Fibroblast of mammary gland (primary cell): ENCODE measurements at places on chromosomes 1 and 21.

- peak; percentile 89 for DNase-seq
Observed at GRCh38 chr1:221458447-221459156, 283.3 kb downstream of the DUSP10 start.

DNA sequence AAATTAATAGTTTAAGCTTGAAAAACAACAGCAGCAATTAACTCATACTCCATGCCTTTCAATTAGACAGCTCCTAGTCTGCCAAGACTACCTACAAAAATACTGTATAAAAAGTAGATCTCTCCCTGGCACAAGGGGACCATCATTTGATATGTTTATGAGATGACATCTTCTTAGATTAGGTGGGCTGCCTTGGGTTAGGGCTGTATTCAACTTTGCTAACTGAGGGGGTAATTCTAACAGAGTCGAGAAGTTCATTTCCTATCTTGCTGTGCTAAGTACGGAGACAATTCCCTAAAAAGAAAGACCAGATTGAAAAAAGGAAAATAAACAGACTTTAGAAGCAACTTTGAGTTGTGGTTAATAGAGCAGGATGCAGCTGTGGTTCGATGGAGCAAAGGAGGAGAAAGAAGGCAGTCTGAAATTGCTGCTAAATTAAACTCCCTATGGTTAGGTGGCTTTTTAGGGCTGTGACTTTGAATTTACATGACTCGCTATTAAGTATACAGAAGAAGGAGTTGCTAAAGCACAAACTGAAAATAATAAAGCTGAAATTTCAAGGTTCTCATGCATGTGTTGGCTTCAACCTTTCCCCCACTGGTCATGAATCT lies 75.4 kb downstream of the CDC7 start:
- no peak for DNase-seq

DNA sequence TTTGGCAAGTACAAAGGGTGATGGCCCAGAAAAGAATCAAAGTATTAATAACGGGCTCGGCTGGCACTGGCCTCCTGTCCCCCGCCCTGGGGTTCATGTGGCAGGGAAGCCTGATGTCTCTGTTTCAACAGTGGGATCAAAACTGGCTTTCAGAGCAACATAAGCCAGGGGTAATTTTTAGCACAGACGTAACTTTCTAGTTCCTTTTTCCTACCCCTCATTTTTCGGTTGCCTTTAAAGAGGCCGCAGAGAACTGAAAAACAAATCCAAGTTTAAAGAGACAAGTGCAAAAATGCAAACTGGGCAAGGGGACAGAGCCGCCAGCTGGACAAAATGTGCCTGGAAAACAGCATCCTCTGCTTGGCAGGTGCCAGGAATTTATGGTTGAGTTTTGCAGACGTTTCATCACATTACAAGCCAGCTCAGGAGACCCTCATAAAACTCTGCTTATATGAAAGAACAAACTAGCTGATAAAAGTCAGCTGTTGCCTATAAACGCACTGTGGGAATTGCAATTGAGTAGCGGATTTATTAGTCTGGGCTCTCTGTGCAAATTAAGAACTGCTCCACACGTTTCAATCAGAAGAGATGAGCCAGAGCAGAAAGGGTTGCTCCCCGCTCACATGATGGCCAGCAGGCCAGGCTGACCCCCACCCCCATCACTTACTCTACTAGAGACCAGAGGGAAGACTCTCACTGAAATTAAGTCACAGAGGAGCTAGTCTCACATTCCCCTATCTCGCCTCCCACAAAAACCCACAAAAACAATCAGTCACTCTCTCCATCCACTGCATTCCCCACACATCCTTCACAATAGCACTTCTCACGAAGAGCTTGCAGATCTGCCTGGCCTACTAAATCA lies 15.8 kb upstream of the CDCA8 start:
- DNase-seq = no peak

DNA sequence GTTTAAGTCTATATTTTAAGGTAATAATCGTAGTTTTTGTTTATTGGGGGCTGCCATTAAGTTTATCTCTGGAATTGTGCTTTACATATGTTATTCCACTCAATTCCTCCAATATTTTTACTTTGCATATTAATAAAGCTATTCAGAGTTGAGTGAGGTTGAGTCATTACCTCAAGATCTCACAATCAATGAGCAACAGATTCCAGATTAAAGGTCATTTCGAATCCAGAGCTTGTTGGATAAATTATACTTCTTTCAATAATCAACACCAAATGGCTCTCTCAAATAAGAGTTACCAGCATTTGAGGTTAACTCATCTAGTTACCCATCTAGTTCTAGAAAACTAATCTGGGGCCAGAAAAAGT lies 16.7 kb downstream of the RGS4 start:
- peak; percentile 87 for DNase-seq

- peak; percentile 99 for DNase-seq
Observed at GRCh38 chr1:177256153-177257075, 85.7 kb downstream of the BRINP2 start.

DNA sequence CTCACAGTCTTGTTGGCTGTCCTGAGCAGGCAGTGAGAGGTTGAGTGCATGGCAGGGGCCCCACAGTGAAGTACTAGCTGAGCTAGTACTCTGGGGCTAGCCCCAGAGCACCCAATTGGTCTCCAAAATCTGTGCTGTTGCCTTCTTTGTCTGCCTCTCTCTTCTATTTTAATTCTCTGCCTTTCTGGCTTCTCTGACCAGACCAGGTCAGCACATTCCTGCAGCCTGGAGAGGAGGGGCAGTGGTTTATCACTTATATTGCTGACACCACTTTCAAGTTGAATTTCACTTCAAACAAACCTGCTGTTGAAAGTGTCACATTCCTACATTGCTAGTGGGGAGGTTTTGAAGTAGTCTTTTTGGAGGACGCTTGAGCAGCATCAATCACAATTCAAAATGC lies 628.7 kb downstream of the PTPRU start:
- DNase-seq = no peak

DNA sequence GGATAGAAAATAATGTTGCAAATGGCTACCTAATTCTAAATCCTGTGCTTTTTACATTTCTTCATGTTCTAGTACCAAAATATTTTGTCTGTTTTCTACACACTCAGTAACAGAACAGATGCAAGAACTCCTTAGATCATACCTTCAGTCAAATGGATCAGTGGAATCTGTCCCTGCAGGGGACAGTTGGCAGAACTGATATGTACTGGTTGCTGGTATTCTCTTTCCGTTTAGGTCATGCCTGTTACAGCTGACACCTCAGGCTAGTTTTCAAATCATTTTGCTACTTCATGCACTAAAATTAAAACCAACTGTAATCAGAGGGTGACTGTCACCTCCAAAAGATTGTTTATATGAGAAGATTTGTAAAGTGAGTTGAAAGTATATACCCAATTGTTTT lies 109.2 kb downstream of the TNNI3K start:
- no peak for DNase-seq

DNA sequence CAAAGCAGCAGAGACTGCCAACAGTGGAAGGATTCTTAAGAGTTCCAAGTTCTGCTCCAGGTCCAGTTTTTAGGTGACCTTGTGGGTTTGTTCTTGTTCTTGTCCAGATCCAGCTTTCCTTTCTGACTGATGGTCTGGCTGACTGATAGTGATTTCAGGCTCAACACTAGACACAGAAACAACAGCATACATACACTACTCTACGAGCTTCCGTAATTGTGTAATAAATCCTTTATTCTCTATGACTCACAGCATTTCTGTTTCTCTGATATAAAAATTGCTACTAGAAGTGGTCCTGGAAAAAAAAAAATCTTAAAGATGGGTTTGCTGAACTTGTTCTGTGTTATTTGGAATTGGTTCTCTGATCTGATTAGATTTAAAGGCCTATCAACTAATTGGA lies 62.2 kb upstream of the PTCH2 start:
- peak; percentile 53 for DNase-seq

DNA sequence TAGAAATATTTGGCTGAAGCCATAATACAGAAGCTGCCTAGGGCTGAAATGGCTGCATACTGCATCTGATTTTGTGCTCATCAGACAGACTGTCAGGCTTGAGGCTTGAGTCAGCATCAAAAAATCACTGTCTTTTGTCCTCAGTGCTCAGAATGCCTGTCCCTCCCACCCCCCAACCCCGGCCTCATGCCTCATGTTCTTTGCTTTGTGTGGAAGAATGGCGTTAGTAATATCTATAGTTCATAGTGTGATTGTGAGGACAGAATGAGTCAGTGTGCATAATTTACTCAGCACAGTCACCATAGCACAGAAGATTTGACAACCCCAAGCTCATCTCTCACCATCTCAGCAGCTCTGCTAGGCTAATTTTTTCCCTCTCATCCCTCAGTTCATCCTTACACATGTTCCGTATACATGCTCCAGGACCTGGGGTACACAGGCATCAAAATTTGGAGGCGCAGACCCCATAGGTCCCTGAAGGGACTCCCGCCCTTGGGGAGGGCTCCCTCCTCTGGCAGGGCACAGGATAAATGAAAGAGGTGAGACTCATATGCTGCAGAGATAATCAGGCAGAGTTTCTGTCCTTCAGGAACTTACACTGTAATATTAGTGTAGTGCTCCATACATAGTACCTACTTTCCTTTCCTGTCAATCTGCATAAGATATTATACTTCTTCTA lies 159.1 kb upstream of the C8B start:
- DNase-seq = peak; percentile 64

- peak; percentile 53 for DNase-seq
Observed at GRCh38 chr1:6358757-6359201, 34.8 kb downstream of the ACOT7 start.

GRCh38 chr21:36701756-36702621 lies 3.1 kb downstream of the SIM2 start:
- DNase-seq = no peak

DNA sequence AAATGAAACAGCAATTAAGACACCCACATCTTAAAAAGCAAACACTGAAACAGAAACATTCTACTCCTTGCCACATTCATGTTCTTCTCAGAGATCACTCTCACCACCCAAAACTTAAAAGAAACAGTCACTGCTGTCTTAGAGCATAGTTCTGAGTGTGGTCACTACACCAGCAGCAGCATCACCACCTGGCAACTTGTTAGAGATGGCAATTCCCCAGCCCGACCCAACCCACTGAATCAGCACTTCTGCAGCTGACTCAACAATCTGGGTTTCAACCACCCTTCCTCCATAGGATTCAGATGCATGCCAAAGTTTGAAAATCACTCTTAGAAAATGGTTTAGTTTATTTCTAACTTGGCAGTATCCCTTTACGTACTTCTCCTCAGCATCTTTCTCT lies 126.1 kb downstream of the CDC42BPA start:
- DNase-seq = peak; percentile 98

GRCh38 chr1:31289021-31289420 lies 7.6 kb downstream of the SNRNP40 start:
- no peak for DNase-seq

DNA sequence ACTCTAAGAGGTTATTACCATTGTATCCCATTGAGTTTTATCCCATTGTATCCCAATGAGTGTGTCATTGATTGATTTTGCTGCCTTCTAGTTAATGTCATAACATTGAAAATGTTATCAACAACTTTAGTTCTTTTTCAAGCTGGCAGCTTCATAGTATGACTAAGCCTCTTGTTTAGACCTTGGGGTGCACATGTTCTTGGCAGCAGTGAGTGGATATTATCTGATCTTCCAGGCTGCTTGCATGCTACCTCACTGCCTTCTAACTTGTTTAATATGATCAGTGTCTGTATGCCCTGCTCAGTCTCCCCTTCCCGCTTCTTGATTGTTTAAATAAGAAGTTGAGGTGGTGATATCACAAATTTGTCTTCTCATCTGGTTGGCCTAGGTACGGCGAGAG lies 24.6 kb downstream of the NTPCR start:
- peak; percentile 43 for DNase-seq

GRCh38 chr1:33137800-33138199 lies 44.0 kb downstream of the TRIM62 start:
- peak; percentile 26 for DNase-seq

GRCh38 chr1:165623624-165624023 lies 7.4 kb upstream of the MGST3 start:
- no peak for DNase-seq

DNA sequence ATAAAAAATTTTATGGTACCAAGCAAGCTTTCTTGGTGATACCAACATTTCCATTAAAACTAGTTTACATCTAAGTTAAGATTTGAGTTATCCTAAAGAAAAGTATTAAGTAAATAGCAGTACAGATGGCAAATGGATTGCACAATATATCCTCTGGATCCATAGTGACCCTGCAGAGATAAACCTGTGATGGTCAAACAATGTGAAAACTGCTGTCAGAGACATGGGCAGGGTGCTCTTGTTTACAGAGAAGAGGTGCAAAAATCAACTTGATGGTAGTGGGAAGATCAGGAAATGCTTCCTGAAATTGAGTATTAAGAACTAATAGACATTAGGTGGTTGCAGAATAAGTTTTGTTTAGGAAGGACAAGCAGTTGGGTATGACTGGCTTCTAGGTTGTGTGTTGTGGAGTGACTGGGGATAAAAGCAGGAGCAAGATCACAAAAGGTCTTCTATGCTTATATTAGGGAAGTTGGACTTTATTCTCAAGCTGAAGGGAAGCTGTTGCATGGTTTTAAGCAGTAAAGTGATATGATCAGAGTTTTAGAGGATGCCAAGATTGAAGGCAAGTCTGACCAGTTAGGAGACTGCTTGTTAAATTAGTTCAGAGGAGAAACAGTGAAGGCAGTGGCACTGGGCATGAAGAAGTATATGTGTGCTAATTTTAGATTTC lies 9.9 kb downstream of the TTC3 start:
- DNase-seq = no peak

DNA sequence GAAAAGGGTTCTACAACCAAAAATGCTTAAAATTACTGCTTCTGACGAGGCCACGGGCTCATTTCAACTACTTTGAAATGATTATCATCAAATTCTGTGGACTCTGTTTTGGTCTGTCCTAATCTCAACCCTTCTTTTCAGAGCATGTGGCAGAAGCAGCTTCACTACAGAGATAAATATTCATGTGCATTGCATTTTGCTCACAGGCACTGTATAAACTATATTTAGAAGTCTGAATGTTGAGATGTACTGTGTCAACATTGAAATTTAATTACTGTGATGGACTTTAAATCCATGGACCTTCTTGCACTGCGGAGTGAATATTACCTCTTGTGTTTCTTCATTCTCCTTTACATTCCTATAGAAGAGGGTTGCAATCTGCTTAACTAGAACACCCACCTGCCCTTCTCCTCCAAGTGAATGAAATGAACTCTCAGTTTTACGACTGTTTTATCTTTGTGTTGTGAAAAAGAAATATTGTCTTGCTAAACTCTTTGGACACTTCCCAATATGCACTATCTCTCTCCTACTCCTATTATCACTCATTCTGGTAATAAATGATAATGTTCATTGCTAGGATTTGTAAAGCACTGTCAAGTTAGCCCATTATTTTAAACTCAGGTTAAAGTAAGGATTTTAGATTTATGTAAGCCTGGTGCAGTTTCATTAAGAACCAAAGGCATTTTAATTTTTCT lies 281.2 kb upstream of the ST6GALNAC5 start:
- DNase-seq = no peak

GRCh38 chr1:22728751-22729399 lies 18.2 kb downstream of the EPHB2 start:
- no peak for DNase-seq

GRCh38 chr1:230212405-230212936 lies 145.4 kb downstream of the GALNT2 start:
- no peak for DNase-seq
